ENCODE measurements at places on chromosomes 12 and 14.

- no peak for DNase-seq
Observed at GRCh38 chr12:39502726-39503125, 59.8 kb upstream of the KIF21A start.

DNA sequence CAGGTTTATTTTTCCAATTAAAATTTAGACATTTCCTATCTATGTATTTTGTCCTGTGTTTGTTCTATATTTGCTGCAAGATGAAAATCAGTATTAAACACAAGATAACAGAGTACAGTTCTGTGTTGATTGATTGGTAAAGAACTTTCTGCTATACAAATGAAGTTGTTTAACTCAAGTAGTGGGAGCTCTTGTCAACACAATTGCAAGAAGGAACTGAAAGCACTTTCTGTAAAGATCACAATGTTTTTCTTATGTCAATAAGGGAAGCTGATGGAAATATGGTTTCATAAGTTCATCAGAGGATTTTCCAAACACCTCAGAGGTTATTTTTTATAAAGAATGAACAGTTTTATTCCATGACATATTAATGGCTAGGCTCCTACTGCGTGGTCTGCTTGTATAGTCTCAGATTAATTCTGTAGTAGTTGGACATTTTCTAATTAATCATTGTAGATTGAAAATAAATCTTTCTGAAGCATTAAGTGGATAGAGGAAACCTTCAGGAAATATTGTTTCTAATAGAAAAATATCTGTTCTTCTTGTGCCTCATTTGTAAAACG, 379.5 kb downstream of the LRFN5 start:
- no peak for DNase-seq

- DNase-seq, result no peak
Observed at GRCh38 chr12:7450667-7451066, 6.7 kb upstream of the CD163L1 start.

DNA sequence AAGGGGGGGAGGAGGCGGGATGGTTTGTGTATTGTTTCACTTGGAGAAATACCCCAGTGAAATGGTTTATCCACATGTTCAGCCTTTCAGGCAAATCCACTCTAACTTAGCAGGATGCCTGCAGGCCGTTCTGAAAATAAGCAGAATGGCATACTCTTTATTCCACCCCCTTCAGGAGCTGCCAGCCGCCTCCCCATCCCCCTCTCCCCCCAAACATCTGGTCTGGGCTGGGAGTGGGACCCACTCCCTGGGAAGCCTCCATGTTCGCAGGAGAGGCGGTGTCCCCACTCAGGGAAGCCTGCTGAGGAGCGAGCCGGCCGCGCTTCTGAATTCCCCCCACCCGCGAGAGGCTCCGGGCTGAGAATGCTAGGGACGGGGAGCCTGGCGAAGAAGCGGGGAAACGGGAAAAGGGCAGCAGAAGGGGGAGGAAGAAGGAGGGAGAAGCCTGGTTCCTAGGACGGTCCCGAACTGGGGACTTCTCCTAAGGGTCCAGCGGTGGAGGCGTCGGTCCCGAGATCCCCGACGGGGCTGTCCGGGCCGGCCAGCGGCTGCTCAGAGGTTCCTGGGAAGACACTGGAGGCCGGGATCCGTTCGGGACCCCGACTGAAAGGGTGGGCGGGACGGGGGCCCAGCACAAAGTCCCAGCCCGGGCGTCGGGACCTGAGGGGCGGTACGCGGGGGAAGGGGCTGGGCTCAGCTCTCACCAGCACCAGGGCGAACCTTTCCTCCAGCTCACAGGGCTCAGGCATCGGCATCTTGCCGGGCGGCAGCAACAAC, 666 bp downstream of the FMNL3 start:
- DNase-seq, result peak; percentile 45

- no peak for DNase-seq
Observed at GRCh38 chr12:123085730-123086487, 65.0 kb downstream of the PITPNM2 start.

DNA sequence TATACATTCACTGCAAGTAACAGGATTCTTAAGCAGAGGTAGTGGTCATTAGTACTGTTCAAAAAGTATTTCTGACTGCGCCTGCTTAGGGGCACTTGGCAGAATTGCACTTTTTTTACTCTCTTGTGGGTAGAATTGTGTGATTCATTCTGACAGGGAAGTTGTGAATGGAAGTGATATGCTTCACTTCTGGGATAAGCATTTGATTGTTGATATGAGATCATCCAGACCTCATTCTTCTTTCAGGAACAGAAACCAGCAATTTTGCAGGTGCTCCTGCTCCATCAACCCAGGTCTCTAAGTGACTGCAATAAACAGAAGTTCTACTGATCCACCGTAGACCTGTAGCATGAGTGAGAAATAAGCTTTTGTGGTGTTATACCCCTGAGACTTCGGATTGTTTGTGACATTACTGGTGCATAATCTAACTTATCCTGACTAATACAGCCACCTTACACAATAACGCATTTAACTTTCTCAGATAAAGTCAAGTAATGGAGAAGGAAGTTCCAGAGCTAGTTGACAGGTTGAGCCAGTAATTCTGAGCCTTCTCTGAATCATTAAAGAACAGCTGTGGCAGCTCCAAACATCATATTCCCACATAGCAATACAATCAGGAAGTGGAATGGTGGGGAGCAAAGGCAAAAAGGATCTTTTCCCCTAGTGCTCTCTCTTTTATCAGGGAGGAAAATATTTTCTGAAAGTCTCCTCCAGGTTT, 387.9 kb downstream of the SYT1 start:
- no peak for DNase-seq

DNA sequence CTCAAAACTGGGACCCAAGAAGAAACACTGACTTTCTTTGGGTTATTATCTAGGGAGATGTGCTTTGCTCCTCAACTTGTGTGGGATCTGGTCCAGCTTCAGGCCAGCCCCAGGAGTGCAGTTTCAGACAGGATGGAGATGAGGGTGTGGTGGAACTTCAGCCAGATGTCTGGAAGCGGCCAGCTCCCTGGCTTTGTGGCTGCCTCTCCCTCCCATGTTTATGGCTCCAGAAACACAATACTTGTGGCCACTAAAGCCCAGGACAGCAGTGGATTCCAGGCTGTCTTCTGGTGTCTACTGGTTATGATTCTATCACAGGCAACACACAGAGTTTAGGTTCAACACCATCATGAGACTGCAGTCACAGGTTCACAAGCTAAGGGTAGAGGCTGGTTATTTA, 44.2 kb upstream of the EMP1 start:
- DNase-seq, result no peak

DNA sequence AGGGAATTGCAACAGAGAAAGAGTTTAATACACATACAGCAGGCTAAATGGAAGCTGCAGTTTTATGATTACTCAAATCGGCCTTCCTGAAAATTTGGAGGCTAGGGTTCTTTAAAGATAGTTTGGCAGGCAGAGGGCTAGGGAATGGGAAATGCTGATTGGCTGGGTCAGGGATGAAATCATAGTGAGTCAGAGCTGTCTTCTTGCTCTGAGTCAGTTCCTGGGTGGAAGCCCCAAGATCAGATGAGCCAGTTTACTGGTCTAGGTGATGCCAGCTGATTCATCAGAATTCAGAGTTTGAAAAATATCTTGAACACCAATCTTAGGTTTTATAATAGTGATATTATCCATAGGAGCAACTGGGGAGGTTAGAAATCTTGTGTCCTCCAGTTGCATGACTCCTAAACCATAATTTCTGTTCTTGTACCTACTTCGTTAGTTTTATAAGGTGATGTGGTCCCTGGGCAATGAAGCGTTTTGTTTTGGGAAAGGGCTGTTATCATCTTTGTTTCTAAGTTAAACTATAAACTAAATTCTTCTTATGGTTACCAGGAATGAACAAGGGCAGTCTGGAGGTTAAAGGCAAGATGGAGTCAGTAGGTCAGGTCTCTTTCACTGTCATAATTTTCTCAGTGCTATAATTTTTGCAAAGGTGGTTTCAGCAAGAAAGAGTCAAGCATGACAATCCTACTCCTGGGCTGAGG, 257.8 kb upstream of the CCDC196 start:
- no peak for DNase-seq

DNA sequence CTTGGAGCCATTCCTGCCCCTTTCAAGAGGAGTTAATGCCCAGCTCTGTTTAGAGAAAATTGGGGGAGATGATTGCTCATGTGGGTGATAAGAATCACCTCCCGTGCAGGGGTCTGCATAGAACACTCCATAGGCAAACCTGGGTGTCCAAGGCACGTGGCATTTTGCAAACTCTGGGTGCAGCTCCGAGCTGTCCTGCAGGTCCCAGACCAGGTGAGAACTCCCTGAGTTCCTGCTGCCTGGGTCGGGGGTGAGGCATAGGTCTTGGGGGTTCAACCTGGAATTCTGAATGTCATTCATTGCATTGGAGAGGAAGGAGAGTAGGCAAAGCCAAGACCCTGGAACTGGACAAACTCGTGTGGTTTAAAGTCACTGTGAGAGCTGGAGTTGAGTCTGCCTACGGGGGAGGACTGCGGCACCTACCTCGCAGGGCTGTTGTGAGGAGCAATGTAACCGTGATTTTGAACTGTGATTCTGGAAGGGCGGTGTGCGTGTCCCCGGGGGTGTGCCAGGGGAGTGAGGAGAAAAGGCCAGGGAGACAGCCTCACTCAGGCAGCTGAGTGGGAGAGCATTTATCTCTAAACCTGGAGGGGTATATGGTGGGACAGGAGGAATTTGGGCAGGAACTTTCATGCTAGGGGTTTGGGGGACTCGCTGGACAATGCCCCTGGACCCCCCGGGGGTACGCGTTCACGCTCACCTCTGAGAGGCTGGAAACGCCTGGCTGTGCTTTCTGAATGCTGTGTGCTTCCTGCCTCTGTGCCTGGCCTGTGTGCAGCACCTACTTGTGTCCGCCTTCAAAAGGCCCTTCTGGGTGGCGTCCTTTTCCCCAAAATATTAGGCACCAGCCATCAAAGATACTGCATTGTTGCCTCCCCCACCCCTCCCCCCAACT, 30.4 kb downstream of the MEG3 start:
- no peak for DNase-seq

- DNase-seq, result no peak
Observed at GRCh38 chr12:9214534-9214933, 6.3 kb upstream of the PZP start.

DNA sequence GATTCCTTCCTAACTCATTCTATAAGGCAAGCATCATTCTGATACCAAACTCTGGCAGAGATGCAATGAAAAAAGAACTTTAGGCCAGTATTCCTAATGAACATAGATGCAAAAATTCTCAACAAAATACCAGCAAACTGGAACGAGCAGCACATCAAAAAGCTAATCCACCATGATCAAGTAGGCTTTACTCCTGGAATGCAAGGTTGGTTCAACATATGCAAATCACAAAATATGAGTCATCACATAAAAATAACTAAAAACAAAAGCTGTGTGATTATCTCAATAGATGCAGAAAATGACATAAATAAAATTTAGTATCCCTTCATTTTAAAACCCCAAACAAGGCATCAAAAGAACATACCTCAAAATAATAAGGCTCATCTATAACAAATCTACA, 98.9 kb downstream of the ACSS3 start:
- no peak for DNase-seq

GRCh38 chr12:123608182-123608581, 6.3 kb downstream of the DDX55 start:
- peak; percentile 21 for DNase-seq

DNA sequence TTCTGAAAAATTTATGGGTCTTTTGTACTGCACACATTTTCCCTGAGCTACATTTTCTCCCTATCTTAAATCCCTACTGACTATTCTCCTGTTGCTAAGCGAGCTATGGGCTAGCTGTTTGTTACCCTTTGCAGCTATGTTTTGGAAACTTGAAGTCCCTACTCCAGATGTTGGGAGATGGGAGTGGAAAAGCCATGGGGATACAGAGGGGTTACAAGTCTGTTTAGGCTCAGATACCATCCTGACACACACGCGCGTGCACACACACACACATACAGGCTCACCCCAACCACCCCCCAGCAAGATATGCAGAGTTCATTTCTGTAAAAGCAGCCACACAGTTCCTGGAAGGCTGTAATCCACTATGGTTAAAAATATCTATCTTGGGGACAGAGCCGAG, 15.8 kb downstream of the ATP5MC2 start:
- DNase-seq, result peak; percentile 37

DNA sequence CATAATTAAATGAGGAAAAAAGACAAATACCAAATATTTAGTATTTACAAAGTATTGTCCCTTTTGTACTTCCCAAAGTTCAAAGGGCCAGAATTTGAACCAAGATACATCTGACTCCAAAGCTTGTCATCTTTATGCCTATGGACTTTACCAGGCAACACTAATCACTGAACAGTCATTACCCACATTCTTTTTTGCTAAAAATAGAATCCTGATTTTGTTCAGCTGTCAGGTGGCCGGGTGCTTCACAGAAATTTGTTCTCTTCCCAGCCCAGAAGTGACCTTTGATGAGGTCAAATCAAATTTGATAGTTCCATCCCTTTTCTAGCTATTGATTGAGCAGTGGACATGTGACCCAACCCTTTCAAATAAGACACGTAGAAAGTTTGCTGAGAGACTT, 121.6 kb downstream of the LLPH start:
- no peak for DNase-seq

- no peak for DNase-seq
Observed at GRCh38 chr12:124002021-124002644, 29.1 kb downstream of the ZNF664 start.

DNA sequence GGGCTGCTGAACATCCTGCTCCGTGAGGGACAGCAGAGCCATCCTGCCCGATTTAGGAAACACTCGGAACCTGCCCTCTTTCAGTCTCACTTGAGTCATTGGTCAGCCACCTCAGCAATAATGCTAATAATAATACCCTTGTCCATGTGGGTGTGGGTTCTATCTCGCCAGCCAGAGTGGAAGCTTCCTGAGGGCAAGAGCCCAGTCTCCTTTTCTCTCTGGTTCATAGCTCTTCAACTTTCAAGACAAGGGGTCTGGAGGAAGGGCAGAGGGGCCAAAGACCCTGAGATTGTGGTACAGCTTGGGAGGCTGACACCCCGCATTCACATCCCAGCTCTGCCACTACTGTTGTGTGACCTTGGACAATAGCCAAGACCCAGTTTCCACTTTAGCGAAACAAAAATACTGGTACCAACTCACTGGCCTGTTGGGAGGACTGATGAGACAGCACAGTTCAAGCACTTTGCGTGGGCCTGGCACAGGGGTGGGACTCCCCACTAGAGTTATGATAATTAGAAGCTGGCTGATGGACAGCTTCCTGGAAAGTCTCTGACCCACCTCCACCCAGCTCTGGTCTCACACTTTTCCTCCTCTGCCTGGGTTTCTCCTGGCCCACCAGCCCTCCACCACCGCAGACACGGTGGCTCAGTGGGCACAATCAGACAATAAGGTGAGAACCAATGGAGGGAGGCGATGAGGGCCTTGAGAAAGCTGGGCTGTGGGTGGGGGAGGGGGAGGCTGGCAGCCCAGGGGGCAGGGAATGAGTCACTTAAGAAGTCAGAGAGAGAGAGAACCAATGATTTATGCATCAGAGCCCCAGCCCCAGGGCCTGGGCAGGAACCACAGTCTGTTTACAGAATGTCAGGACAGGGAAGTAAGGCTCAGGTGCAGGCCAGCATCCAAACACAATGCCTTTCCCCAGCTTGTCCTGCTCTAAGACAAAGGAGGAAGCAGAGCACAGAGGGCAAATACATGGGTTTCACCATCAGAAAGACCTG, 9.6 kb downstream of the FAIM2 start:
- peak; percentile 28 for DNase-seq

Data from mucosa of descending colon (tissue), 3 donors.